Activated CD4-positive, alpha-beta T cell treated with anti-CD3 and anti-CD28 coated beads for 36 hours (primary cell): ENCODE measurements at places on chromosomes 1 and 21. TPM values are rescaled to one million over a fixed set of nuclear protein-coding genes. Genes with fewer than 3 reads are reported as not detected.

Gene HSD3B2
- total RNA-seq = not detected

Gene ELF3
- total RNA-seq = 0.30 TPM

Gene ANKRD13C
- total RNA-seq = 13.9 TPM

Gene CSDE1
- 458 TPM for total RNA-seq

Gene DIRAS3
- total RNA-seq = not detected

Gene ETS2
- total RNA-seq = 61.9 TPM

Gene CD34
- total RNA-seq = 0.02 TPM

Gene GNG4
- 0.98 TPM for total RNA-seq

Gene SPATC1L
- total RNA-seq = 13.0 TPM

Gene NFASC
- 0.33 TPM for total RNA-seq

GRCh38 chr1:98051065-98051675, 130.3 kb upstream of the DPYD start:
- peak; percentile 81 for DNase-seq

- no peak for DNase-seq
Measured at GRCh38 chr1:14255711-14256110, 342.8 kb upstream of the KAZN start.

GRCh38 chr1:160342526-160342925, 524 bp downstream of the COPA start:
- no peak for DNase-seq

- no peak for DNase-seq
Measured at GRCh38 chr1:43206600-43207228, 34.6 kb downstream of the CFAP57 start.

- no peak for DNase-seq
Measured at GRCh38 chr1:22257290-22258275, 114.7 kb upstream of the WNT4 start.

DNA sequence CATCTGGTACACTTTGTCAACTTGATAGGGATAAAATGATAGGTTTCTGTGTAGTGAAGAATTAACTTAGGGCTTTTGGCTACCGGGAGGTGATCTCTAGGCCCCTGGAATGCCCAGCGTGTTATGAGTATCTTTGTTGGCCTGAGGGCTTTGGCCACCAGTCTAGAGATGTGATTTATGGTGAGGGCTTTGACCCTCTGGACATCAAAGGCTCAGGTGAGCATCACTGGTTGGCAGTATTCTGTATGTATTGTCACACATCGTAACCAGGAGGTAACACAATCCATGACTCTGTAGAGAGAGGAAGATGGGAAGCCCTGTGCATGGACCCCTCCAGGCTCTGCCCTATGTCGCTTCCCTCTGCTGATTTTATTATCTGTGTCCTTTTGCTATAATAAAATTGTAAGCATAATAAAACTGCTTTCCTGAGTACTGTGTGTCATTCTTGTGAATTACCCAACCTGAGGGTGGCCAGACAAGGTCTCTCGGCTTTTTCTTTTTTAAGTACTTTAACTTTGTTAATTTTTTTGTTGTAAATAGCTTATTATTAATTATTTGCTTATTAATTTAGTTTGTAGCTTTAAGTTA, 40.2 kb upstream of the PRDX6 start:
- DNase-seq = no peak

DNA sequence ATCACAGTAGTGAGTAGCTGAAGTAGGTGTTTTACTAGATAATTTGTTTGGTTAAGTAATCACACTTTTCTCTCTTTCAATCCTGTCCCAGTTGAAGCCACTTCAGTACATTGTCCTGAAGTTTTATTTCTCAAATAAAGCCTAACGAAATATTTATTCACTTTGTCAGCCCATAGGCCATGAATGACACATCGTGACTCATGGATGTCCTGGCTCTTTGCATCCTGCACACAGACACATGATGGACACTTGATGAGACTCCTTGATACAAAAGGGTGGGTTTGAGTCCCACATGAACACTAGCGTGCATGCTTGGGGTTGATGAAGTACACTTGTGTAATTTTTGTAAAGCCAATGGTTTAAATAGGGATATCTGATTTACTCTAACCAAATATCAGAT, 22.7 kb upstream of the LAMC2 start:
- DNase-seq = no peak

- no peak for DNase-seq
Measured at GRCh38 chr1:18999359-18999758, 42.9 kb upstream of the IFFO2 start.

DNA sequence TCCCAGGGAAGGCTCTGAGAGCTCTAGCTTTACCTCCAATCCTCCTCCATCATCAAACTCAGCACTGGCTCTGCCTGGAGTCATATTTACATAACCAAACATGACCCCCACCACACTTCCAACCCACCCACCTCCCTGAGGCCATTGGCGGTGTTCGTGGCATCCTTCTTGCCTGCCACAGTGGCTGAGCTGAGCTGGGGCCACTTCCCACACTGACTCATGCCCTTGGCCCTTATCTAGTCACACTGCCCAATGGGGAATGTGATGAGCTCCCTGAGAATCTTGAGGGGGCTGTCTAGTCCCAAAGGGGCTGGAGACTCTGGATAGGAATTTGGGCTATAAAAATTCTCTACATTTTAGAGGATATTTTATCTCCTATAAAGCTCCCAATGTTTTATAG, 230.9 kb upstream of the IRF2BP2 start:
- DNase-seq = peak; percentile 31

- no peak for DNase-seq
Measured at GRCh38 chr1:194227161-194227560, 1040.7 kb upstream of the B3GALT2 start.

DNA sequence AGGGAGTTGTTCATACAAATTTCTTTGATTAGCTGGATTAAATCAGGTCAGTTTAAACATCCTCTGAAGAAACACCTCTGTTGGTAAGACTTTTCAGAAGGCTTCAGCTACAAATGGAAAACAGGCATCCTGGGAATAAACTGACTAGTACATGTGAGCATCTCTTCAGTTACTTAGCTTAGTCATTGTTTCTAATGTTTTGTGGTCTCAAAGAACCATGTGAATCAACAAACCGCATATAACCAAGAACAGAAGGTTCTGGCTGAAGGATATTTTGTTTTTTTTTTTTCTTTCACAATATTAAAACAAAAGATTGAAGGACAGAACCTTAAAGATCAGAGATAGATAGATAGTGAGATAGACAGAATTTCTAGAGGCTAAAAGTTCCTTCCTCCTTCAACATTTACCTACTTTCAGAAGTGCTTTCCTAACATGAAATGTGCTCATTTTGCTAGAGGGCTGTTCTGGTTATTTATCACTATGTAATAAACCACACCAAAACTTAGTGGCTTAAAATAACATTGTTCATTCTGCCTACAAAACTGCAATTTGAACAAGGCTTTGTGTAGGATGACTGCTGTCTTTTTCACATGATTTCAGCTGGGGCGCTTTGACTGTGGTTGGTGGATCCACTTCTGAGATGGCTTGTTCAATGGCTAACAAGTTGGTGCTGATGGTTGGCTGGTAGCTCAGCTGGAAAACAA, 119.8 kb upstream of the PTGFR start:
- DNase-seq = no peak

- no peak for DNase-seq
Measured at GRCh38 chr1:117753232-117753631, 147.4 kb downstream of the TENT5C start.

DNA sequence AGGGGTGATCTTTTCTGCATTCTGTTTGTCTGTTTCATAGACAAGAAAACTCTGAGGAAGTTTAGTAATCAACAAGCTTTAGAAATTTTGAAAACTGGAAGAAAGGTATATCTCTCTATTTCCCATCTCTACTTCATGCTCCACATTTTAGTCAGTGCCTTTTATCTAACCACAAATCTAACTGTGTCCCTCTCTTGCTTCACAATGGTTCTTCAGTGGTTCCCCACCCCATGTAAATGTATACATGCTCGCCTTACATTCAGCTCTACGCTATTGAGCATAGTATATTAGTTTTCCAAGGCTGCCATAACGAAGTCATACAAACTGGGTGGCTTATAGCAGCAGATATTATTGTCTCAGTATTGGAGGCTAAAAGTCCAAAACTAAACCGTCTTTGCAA, 14.4 kb upstream of the SAMSN1 start:
- no peak for DNase-seq

GRCh38 chr1:167076136-167076710, 14.0 kb downstream of the GPA33 start:
- no peak for DNase-seq

DNA sequence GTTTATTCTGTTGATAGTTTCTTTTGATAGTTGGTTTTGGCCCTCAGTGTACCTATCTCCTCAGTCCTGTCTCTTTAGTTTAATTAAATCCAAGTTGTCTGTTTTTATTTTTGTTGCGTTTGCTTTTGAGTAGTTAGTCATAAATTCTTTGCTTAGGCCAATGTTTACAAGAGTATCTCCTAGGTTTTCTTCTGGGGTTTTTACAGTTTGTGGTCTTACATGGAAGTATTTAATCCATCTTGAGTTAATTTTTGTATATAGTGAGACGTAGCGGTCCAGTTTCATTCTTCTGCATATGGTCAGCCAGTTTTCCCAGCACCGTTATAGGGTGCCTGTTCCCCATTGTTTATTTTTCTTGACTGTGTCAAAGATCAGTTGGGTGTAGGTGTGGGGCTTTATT, 139.4 kb downstream of the POU2F1 start:
- DNase-seq = no peak

GRCh38 chr1:202252271-202252670, 58.7 kb downstream of the LGR6 start:
- no peak for DNase-seq

DNA sequence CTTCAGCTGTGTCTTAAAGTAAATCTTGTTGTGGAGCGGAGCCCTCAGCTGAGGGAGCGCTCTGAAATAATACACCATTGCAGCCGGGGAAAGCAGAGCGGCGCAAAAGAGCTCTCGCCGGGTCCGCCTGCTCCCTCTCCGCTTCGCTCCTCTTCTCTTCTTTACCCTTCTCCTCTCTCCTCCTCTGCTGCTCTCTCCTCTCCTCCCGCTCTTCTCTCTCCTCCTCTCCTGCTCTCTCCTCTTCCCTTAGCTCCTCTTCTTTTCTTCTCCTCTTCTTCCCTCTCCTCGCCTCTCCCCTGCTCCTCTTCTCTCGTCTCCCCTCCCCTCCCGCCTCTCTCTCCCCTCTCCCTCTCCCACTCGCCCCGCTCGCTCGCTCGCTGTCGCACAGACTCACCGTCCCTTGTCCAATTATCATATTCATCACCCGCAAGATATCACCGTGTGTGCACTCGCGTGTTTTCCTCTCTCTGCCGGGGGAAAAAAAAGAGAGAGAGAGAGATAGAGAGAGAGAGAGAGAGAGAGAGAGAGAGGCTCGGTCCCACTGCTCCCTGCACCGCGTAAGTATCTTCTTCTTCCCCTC, at the start of gene PROX1:
PROX1 (plus strand) TSS at position 47 of the 580 bp plus-strand sequence. CDS start 8,563 bp downstream, outside the sequence.
- DNase-seq = peak; percentile 72

GRCh38 chr1:24092979-24093378, 19.0 kb downstream of the MYOM3 start:
- no peak for DNase-seq

- DNase-seq = no peak
Measured at GRCh38 chr1:101980974-101981373, 15.8 kb downstream of the OLFM3 start.

DNA sequence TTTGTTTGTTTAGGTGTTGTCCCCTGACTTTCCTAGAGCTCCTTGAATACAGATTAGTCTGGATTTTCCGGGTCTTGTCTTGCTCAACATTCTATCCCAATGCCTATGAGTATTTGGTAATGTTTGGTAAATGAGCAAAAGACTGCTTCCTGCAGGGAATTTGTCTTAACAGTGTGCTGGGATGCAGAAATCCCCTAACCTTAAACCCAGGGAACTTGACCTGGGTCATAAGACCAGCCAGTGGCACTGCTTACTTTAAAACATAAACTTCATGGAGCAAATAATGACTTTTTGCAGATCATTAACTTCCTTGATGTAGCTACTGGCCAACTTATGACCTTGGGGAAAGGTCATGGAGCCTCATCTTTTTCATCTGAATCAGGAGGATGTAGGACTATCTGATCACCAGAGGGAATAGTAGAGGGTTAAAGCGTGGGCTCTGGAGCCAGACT, 27.2 kb downstream of the TCEANC2 start:
- no peak for DNase-seq

- DNase-seq = peak; percentile 92
Measured at GRCh38 chr1:154324669-154325582, at the start of gene ATP8B2. Gene ATP8B2, plus strand, starts transcription at chr1:154325525. Its CDS starts 2,617 bp downstream, at chr1:154328142.

- DNase-seq = no peak
Measured at GRCh38 chr1:45892068-45892785, 88.8 kb downstream of the MAST2 start.
